IPS DF 19.7 (cell line): ENCODE measurements at places on chromosomes 12 and 14.

DNA sequence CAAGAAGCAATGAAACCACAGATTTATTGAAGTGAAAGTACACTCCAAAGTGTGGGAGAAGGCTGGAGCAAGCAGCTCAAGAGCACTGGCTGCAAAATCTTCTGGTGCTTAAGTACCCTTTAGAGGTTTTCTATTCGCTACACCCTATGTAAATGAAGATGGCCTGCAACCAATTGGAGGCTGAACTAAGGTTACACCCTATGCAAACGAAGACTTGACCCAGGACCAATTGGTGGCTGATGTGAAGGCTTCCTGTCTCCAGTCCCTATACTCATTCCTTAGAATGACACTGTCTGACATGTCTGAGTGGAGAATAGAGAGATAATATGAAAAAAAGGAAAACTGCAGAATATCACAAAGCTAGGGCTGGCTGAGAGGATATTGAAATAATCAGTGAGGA is 57.2 kb downstream of the ALG10B start:
- no peak for DNase-seq

- DNase-seq = no peak
These were observed 493 bp downstream of the NUMB start for GRCh38 chr14:73457924-73458182.

DNA sequence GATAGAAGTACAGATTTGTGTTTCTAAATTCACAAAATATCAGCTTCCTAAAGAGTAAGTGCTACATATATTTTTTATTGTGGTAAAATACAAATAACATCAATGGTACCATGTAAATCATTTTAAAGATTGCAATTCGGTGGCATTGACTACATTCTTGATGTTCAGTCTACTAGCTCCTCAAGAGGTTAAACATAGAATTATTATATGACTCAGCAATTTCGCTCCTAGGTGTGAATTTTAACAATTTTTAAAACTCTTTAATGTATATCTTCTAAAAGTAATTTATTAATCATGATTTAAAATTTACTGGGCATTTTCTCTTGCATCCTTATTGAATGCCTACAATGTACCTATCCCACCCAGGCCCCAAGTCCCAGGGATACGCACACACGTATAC is 29.8 kb upstream of the OAS1 start:
- DNase-seq = no peak

GRCh38 chr12:16361142-16361783 is 13.8 kb downstream of the MGST1 start:
- DNase-seq = no peak

- no peak for DNase-seq
These were observed 30.6 kb downstream of the ARF6 start for GRCh38 chr14:49923442-49923841.
